NCI-H1417 treated with DMSO at 0.1 percent for 48 hours (cell line): ENCODE measurements at places on chromosomes 2 and 18.

- no peak for DNase-seq
These were observed 4.0 kb upstream of the DGUOK start for GRCh38 chr2:73922681-73923080.

GRCh38 chr18:28984731-28985130, 807.8 kb upstream of the CDH2 start:
- DNase-seq, result no peak

DNA sequence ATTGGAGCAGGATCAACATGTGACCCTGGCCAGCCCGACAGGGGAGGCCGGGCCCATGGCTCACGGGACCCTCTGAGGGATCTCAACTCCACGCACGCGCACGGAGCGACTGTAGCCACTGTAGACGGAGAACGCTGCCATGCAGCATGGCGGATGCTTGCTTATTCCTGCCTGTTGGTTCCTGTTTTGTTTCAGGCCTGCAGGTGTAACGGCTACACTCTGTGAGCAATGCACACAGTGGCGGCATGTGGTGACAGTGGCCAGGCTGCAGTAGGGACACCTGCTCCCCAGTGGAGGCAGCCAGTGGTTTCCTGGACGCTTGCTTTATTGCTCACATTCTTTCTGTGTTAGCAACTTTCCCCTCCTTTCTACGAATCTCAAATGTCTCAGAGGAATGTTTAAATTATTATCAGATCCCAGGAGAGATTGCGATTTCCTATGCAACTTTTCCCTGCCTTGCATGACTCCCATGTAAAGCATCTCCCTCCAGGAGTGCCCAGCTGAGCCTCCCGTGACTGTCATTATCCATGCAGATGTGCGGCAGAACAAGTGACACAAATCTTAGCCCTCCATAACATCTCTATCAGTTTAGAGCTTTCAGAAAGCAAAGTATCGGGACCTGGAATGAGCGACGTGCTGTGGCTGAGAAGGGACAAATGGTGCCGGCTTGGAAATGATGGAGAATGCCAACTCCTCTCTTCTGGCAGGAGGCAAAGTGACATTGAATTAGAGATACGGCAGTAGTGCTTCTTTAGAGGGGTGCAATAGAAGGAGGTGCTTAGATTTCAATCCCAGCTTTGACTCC, 209.7 kb downstream of the ASB1 start:
- DNase-seq, result no peak

GRCh38 chr18:49743117-49743567, 70.2 kb downstream of the ACAA2 start:
- DNase-seq, result no peak

DNA sequence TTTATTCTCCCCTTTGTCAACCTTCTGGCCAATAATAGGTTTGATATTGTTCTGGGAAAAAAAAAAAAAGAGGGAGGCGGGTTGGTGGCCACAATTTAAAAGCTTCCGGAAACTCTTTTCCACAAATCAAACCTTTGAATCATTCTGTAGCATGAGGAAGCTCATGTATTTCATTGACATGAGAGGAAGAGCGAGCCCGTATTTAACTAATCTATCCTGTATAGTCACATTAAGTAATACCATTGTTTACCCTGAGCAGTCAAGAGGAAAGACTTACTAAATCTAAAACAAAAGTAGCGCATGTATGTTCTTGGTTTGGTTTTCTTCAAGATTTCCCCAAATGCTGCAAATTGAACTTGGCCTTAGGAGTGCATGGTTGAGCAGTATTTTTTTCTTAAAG, 120.1 kb downstream of the NCKAP5 start:
- no peak for DNase-seq
